ENCODE measurements at places on chromosomes 4 and X.

DNA sequence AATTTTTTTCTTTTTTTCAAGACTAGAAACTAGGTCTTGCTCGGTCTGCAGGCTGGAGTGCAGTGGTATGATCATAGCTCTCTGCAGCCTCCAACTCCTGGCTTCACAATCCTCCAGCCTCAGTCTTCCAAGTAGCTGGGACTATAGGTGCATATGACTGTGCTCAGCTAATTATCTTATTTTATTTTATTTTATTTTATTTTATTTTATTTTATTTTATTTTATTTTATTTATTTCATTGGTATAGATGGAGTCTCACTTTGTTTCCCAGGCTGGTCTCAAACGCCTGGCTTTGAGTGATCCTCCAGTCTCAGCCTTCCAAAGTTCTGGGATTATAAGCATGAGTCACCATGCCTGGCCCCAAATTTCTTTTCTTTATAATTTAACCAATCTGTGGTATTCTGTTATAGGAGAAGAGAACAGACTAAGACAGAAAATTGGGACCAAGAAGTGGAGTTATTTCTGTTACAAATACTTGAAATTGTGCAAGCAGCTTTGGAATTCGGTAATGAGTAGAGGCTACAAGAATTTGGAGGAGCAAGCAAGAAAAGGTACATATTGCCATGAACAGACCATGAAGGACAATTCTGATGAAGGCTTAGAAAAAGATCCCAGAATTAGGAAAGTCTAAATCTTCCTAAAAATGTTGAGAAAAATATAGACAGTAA is 4.0 kb upstream of the PRDM5 start:
- DNase-seq = no peak

DNA sequence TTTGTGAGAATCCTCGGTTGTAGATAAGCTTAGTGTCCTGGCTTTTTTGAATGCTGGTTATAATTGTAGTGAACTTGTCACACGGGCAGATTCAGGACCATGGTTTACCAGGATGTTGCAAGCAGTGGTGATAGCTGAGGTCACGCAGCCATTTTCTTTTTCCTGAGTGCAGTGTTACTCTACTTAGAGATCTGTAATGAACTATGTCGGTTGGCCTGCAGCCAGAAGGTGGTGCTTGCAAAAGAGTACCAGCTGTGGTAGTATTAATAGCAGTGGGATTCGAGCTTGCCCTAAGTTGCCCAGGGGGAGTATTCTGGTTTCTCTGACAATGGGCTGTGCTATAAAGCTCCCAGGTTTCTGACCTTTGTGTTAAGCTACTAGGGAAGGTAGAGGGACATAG is 368.9 kb downstream of the SLITRK2 start:
- DNase-seq = no peak

- DNase-seq = no peak
Measured at GRCh38 chr4:168433571-168433970, 46.7 kb downstream of the DDX60L start.

DNA sequence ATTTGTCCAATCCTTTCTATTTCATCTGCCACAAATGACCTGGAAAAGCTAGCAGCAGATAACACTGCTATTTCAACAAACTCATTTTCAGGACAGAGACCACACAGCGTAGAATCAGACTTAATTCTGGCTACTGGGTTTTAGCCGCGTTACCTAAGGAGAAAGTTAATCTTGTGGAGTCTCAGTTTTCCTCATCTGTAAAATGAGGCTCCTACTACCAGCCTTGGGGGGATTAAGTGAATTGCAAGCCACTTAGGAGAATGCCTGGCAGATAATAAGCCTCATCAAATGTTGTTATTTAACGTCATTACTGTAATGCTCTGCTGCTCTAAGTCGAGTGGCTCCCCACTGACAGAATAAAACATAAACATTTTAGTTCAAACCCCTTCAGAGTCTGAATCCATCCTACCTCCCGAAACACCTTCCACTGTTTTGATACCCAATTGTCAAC is 1.4 kb downstream of the CCNI start:
- DNase-seq = no peak

GRCh38 chr4:44861756-44862155 is 135.4 kb upstream of the GNPDA2 start:
- DNase-seq = no peak

DNA sequence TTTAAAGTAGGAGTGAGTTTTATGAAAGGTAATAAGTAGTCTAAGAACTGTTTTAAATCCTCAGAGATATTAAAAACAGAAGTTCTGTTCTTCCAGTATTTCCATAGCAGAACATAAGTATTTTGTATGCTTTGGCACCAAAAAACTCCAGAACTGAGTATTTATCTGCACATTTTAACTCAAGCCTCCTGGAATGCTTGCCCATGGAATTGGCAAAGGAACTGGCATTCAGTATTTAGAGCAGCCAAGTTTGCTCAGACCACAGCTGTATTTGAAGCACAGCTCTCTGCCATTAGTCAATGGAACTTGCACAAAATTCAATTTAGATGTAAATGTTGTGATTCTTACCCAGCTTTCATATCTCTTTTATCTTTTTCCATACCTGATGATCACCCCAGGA is 42.2 kb downstream of the NDNF start:
- no peak for DNase-seq

DNA sequence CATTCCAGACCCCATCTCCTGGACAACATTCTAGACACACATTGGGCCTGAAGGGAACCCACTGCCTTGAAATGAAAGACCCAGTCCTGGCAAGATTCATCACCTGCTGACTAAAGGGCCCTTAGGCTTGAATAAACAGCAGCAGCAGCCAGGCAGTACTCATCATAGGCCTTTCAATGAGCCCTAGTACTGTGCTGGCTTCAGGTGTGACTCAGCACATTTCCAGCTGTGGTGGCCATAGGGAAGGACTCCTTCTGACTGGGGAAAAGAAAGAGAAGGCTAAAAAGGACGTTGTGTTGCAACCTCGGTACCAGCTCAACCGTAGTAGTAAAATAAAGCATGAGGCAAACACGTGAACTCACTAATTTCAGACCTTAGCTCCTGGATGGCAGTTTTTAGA is 344.0 kb downstream of the ACTRT1 start:
- DNase-seq = no peak

- no peak for DNase-seq
Measured at GRCh38 chrX:150919401-150919800, 20.9 kb upstream of the CD99L2 start.

DNA sequence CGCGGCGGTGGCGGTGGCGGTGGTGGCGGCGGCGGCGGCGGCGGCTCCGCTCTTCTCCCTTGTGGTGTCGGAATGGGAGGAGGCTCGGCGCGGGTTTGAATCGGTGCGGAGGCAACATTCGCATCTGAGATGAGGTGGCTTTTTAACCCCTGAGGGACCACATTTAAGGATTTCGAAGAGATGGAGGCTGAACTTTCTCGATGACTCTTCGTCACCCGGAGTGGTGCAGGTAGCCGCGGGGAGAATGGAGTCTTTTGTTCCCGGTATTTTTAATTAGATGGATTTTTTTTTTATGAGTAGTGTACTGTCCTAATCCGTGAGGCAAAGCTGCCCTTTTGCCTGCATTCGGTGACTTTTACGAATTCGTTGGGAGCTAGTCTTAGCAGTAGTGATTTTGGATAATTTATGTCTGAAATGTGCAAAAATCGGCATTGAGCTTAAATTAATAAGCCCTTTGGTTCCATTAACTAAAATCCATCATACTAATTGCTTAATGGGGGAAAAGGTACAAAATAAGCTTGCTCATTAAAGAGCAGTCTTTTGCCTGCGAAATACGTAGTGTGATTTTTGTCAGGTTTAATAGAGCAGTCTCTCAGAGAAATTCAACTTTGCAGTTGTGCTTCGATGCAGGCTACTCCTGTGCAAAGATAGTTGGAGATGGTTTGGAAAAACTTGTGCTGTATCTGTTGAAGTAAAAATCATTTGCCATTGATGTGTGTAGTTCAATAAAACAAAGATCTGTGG is 206.2 kb downstream of the TENM3 start:
- DNase-seq = peak; percentile 10

GRCh38 chrX:12685541-12685940 is 105.7 kb upstream of the PRPS2 start:
- DNase-seq = no peak

DNA sequence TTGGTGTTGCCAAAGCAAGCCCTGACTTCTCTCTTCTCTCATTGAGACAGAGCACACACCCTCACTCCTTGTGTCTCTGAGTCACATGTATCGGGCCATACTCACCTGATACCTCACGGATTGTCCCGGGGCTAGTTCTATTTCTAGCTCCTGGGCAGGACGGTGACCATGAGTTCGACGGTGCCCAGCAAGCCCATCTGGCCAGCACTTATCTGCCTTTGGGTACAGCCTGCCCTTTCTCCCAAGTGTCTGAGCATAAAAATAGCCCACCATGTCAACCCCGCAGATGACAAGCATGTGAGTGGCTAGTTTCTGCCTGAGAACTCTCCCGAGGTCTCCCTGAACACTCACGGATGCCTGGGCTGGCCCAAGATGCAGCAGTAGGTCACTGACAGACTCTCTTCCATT is 158.5 kb downstream of the DHRSX start:
- no peak for DNase-seq

- DNase-seq = no peak
Measured at GRCh38 chrX:47278691-47279090, 45.9 kb downstream of the USP11 start.

DNA sequence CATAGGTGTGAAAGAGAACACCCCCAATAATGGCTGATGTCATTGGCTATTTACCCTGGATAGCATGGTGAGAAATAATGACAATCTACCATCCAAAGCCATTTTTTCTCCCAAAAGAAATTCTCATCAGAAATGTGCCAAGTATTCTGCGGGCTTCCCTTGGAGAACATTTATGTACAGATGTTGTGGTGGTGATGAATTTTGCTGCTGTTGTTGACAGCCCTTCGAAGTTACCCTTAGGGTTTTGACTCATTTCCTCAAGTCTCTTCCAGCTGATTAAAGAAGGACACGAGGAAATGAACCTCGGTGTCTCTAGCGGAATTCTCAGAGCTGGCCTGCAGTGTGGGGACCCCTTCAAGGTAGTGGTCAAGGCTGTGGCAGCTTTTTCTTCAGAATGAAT is 3.4 kb downstream of the KIT start:
- no peak for DNase-seq

- DNase-seq = no peak
Measured at GRCh38 chr4:36274158-36274557, 7.3 kb upstream of the DTHD1 start.

DNA sequence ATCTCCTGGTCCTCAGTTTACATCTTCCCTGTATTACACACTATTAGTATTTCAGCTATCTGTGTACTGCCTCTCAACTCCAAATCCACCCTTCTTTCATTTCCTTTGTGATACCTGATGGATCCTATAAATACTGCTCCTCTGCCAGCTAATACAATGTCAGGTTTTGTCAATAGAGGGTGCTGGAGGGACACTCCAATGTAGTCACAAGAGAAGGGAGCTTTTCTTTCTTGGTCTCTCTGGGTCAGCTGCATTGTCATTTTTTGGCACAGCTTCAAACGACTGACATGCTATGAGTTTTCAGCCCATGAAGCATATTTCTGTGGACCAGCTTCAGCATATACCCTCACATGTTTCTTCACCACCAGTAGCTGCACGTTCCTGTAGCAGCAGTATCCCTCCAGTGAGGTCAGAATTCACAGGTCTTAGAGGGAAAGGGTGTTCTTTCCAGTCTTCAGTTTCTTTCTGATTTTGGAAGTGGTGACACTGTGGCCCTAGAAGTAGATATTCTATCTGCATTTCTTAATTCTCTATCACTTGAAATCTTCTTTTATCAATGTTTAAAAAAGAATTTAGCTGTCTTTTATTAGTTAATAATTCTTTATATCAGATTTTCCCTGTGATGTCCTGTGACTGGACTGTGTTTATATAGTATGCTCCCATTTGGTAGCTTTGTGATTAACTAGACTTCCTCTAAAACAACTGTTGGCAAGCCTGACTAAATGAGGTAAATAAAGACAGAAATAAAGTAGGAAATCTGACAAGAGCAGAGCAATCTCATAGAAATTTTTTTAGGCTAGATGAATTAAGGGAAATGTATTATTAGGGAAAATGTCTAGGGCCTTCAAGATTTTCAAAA is 60.6 kb downstream of the GABRA2 start:
- DNase-seq = peak; percentile 3

DNA sequence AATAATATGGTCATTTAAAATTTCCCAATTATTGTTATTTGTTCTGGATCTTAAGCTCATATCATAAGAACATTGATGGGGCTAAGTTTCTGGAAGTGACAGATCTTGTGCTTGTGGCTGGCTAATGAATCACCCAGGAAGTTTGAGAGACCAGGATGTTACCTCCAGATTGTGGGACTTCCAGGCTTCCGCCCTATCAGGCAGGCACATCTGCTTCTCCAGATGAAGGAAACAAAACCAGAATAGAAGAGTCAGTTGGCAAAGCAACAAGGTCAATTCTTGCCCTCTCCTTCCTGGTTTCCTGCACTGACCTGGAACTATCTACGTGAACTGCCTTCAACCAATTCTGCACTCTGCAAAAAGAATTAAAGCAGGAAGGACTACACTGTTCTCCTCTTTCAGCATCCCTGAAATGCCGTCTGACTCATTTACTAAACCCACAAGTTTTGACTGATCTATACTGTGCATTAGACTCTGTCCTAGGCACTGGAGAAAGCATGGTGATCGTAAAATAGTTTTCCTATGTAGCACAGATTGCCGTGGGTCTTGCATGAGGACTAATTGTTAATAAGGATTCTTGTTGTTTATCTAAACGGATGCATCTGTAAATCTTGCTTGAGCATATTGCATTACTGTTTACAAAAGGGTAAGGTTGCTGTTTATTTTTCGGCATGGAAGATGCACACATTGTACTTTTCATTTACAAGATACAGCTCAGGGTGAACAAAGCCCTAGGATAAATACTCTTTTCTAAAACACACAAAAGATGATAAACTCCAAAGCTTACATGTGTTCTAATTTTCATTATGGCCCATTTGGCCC is 74.6 kb downstream of the AMELX start:
- no peak for DNase-seq

DNA sequence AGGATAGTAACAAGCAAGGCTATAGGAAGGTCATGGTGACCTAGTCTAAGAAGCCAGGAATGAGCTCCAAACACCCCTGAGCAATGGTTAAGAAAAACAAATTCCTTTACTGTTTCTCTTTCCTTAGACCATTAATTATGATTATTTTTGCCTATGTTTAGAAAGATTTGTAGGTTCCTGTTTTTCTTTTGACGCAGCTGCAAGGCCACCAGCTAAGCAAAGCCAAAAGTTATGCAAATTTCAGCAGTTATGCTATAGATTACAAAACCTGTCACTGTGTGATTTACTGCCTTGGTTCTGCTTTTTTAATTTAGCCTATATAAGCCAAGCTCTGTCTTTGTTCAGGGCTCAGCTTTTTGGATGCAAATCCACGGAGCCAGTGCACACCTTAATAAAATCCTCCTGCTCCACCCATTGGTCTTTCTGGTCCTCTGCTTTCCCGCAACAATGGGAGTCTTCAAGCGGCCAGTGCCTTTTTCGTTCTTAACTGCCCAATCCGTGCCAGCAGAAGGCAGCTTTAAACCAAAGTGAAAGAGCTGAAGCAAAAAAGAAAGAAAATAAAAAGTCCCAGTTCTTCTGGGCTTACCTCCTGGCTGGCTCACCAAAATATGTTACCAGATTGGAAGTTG is 1.4 kb upstream of the CEP135 start:
- peak; percentile 38 for DNase-seq

All from GM13977 (cell line).